ENCODE measurements at places on chromosomes 2 and 18. TPM values are rescaled to one million over a fixed set of nuclear protein-coding genes. Genes with fewer than 3 reads are reported as not detected.

GRCh38 chr2:239991689-239992314, 33.3 kb downstream of the NDUFA10 start:
- H3K27me3 ChIP-seq, result no peaks in the 10 kb centered on the region
- no peaks in the 10 kb centered on the region for H3K4me1 ChIP-seq
- no peak overlapping the region for H3K27ac ChIP-seq
- H3K36me3 ChIP-seq, result peaks cover 41% of the 10 kb centered on the region

- H3K4me1 ChIP-seq, result no peaks in the 10 kb centered on the region
- DNase-seq, result no peak
- H3K27ac ChIP-seq, result no peak overlapping the region
- no peak overlapping the region for H3K4me3 ChIP-seq
- peaks cover 2% of the 10 kb centered on the region for H3K27me3 ChIP-seq
These were observed 198.3 kb downstream of the ACKR3 start for GRCh38 chr2:236767941-236768340.

DNA sequence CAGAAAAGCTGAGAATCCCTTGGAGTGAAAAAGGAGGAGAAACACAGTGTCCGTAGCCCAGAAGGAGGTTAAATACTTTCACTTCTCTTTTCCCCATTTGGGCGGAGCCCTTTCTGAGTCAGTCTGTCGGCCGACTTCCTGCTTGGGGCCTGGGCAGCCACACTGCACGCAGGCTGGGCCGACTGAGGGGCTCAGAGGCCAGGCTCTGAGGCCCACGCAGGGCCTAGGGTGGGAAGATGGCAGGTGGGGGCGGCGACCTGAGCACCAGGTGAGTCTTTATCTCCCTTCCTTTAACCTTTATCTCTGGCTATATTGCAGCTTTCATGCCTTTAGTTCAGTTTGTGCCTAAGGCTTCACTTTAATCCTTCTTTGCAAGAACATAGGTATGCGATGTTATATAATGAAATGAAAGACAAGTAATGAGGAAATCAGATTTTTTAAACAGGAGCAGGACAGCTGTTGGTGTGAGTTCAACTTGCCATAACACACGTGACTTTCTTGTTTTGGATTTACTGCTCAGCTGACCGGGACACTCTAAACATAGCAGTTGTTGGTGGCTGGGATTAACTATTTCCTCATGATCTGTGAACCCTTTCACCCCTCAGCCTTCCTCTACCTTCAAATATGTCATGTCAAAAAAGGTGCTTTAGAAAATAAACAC, at the start of gene SP100:
Gene SP100 (plus strand): TSS at position 141 of the 661 bp plus-strand sequence. CDS start 96 bp downstream, at position 237.
- peak within 1 kb of the TSS; percentile 96 for H3K4me3 ChIP-seq
- peaks cover 26% of the 10 kb centered on the region for H3K36me3 ChIP-seq
- peak within 1 kb of the TSS; percentile 99 for H3K27ac ChIP-seq
- H3K4me1 ChIP-seq, result peaks cover 64% of the 10 kb centered on the region
- peak; percentile 84 for DNase-seq
- H3K27me3 ChIP-seq, result no peaks in the 10 kb centered on the region

DNA sequence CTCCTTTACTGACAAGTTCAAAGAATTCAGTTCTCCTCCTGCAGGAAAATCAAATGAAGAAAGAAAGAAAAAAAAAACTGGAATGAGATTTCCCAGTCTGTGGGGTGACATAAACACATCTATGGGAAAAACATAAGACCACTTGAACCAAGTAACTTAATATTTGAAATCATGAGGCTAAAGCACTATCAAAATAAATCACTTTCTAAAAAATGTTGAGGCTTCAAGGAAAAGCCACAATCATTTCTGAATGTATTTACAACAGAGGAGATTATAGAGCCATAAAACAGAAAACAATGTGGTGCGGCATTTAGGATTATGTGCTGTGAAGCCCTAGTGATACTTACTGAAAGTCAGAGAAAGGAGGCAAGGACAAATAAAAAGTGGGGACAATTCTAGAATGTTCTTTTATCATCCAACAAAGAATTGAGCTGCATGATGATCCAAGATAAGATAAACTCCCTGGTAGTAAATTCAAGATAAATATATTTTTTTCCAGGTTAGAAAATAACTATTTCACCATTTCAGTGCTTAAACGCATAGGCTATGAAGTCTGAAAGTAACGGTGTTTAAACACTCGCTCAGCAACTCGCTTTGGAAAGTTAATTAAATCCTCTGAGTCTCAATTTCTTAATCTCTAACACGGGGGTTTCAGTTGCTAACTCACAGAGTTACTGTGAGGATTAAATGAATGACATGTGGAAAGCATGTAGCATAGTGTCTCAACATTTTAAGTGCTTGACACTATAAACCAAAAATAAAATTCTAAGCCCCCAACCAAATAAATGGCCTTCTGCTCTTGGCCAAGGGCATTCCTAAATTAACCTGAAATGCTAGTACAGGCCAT, 288.5 kb downstream of the AGPS start:
- H3K27ac ChIP-seq, result no peak overlapping the region
- no peak overlapping the region for H3K4me3 ChIP-seq
- peaks cover 5% of the 10 kb centered on the region for H3K27me3 ChIP-seq
- H3K4me1 ChIP-seq, result no peaks in the 10 kb centered on the region

- H3K27ac ChIP-seq, result no peak overlapping the region
- H3K27me3 ChIP-seq, result no peaks in the 10 kb centered on the region
- H3K4me1 ChIP-seq, result no peaks in the 10 kb centered on the region
- H3K4me3 ChIP-seq, result no peak overlapping the region
- no peak for DNase-seq
These were observed 1438.1 kb downstream of the DPP10 start for GRCh38 chr2:115880558-115880957.

DNA sequence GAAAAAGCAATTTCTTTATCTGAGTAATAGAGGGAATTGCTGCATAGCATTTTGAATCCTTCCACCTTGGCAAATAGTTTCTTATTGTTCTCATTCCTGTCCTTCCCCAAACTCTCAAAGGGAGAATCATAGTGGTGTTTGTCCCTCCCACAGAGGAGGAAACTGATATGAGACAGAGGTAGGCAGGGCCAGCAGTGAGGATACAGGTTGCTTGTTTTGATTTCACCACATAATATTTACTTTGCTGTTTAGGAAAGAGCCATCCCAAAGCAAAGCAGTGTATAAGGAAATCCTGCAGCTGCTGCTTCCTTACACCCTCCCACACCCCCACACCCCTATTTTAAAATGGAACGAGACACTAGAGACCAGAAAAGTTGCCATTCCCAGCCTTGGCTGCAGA, 195.3 kb downstream of the SETBP1 start:
- H3K4me3 ChIP-seq, result no peak overlapping the region
- no peaks in the 10 kb centered on the region for H3K36me3 ChIP-seq
- peaks cover 2% of the 10 kb centered on the region for H3K4me1 ChIP-seq
- H3K27ac ChIP-seq, result no peak overlapping the region
- DNase-seq, result no peak

DNA sequence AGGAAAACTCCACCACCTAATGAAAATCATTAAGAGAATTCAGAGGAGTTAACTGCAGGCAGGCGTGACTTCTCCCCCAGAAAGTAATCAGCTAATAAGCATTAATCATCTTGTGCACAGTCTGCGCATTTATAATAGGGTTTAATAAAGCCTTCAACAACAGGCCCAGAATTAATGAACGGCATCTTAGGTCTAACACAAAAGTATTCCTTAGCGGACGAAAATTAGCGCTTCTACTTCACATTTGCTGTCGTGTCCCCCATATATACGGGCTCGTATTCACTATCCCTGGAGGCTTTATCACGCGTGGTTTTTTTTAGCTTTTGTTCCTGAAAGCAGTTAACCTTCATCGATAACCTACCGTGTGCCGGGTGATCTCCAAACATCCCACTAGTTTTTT, 1.8 kb downstream of the ATP8B1 start:
- peak overlapping the region; percentile 71 for H3K4me3 ChIP-seq
- no peak overlapping the region for H3K27ac ChIP-seq
- H3K4me1 ChIP-seq, result peaks cover 13% of the 10 kb centered on the region
- H3K27me3 ChIP-seq, result peaks cover 53% of the 10 kb centered on the region

DNA sequence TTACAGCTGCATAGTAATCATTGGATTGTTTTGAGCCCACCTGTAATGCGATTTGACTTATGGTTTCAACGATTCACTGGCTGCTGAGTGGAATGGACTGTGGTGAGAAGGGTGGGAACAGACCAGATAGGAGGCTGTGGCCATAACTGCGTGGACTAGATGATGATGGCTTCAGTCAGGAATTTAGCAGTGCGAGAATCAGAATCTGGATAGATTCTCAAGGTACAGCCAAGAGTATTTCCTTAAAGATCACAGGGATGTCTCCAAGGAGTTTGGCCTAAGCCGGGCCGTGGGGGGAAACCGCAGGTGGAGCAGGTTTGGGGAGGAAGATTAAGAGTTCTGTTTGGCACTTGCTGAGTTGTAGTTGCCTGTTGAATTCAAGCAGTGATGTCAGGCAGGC, 44.0 kb upstream of the CHMP1B start:
- DNase-seq, result no peak
- peaks cover 7% of the 10 kb centered on the region for H3K27me3 ChIP-seq
- no peaks in the 10 kb centered on the region for H3K4me1 ChIP-seq
- H3K4me3 ChIP-seq, result no peak overlapping the region
- H3K36me3 ChIP-seq, result no peaks in the 10 kb centered on the region

- H3K27ac ChIP-seq, result no peak overlapping the region
- H3K36me3 ChIP-seq, result no peaks in the 10 kb centered on the region
- DNase-seq, result no peak
- no peak overlapping the region for H3K4me3 ChIP-seq
- H3K27me3 ChIP-seq, result no peaks in the 10 kb centered on the region
These were observed 100.2 kb downstream of the PID1 start for GRCh38 chr2:229170916-229171315.

- DNase-seq, result no peak
- no peak overlapping the region for H3K27ac ChIP-seq
- peaks cover 7% of the 10 kb centered on the region for H3K27me3 ChIP-seq
- no peaks in the 10 kb centered on the region for H3K4me1 ChIP-seq
These were observed 87.0 kb upstream of the ID2 start for GRCh38 chr2:8594731-8595427.

DNA sequence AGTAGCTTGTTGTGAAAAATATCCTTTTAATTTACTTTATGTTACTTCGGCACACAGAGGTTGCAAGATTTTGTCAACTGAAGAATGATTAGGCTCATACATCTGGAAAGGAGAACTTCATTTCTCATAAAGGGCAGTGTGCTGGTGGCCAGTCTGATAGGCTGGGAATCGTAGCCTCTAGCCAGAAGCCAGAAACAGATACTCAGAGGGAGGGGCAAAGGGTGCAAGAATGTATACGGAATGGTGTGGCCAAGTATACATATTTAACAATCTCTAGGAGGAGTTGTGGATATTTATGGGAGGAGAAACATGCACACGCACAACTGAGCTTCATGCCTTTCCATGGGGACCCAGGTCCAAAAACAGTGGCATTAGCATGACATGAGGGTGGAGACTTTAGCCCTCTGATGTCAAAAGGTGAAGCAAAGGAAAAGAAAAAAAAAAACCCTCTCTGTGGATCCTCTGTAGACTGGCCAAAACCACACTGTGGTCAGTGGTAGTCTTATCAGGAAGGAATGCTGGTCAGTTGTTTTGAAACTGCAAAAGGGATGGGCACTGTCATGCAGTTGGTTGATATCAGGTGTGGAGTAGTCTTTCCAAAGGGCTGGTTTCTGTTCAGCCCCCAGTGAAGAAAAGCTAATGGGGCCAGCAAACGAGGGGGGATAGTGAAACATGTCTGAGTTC, 34.9 kb upstream of the APCDD1 start:
- H3K27me3 ChIP-seq, result peaks cover 14% of the 10 kb centered on the region
- H3K27ac ChIP-seq, result no peak overlapping the region
- H3K4me1 ChIP-seq, result no peaks in the 10 kb centered on the region
- no peak for DNase-seq

DNA sequence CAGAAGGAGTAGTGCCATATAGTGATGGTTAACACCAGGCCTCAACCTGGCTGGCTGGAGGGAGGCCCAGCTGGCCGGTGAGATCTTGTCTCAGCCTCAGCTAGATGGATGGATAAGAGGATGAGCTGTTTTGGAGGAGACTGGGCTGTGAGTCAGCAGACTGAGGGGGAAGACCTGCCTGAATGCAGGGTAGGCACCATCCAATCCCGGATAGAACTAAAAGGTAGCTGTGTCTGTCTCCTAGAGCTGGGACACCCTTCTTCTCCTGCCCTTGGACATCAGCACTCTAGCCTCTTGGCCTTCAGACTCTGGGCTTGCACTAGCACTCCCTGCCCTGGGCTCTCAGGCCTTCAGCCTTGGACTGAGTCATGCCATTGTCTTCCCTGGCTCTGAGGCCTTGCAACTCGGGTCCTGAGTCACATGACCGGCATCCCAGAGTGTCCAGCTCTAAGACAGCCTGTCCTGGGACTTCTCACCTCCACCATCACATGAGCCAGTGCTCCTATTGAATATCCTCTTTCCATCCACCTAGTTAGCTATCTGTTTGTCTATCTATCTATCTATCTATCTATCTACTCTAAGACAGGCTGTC, 131.3 kb downstream of the TPO start:
- no peak for DNase-seq
- H3K27ac ChIP-seq, result no peak overlapping the region
- peaks cover 13% of the 10 kb centered on the region for H3K4me1 ChIP-seq
- no peak overlapping the region for H3K4me3 ChIP-seq
- H3K36me3 ChIP-seq, result no peaks in the 10 kb centered on the region

DNA sequence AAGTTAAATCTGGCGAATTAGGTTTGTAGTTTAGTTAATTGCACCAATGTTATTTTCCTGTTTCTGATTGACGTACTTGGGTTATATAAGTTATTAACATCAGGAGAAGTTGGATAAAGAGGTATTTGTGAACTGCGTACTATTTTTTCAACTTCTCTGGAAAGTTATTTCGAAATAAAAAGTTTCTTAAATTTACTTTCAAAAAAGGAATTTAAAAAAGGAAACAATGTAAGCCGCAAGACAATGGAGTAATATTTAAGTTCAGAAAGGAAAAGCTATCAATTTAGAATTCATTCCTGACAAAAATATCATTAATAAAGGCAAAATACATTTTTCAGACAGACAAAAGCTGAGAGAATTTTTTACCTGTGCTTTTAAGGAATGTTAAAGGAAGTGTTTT, 47.7 kb downstream of the RAB10 start:
- H3K4me1 ChIP-seq, result peaks cover 19% of the 10 kb centered on the region
- H3K27ac ChIP-seq, result no peak overlapping the region
- peaks cover 31% of the 10 kb centered on the region for H3K36me3 ChIP-seq

DNA sequence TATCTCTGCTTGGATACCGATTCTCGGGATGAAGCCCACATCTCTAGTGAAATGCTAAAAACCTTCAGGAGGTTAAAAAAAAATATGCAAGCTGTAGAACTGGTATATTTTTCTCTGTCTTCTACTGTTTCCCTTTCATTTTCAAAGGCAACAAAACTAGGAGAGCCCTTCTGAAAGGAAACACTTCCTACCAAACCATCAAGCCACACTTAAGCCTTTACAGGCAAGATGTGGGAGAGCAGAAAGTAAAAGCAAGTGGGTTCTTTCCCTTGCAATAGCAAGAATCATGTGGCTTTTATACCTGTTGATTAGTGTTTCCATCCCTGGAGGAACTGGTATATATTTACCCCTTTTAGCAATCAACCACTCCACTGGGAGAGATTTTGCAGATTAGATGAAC, 147.9 kb upstream of the ACAA2 start:
- no peak overlapping the region for H3K27ac ChIP-seq
- H3K36me3 ChIP-seq, result no peaks in the 10 kb centered on the region
- no peak overlapping the region for H3K4me3 ChIP-seq
- no peak for DNase-seq

- H3K4me1 ChIP-seq, result no peaks in the 10 kb centered on the region
- no peaks in the 10 kb centered on the region for H3K36me3 ChIP-seq
- DNase-seq, result no peak
- H3K4me3 ChIP-seq, result no peak overlapping the region
These were observed 20.7 kb downstream of the NRXN1 start for GRCh38 chr2:51011254-51011653.

DPP10 gene
- not detected for total RNA-seq

ECEL1 gene
- 0.12 TPM for total RNA-seq

ALPI gene
- not detected for total RNA-seq

TLX2 gene
- total RNA-seq, result 0.10 TPM

PIEZO2 gene
- total RNA-seq, result not detected

PTPRM gene
- 4.3 TPM for total RNA-seq

NYAP2 gene
- total RNA-seq, result not detected

FAM124B gene
- total RNA-seq, result 0.43 TPM
